Stimulated activated CD4-positive, alpha-beta T cell treated with anti-CD3 and anti-CD28 coated beads, Interleukin-12 subunit alpha, Interleukin-12 subunit beta, amount 100 ng/mL, for 24 hours (primary cell): ENCODE measurements at places on chromosomes 2 and 18.

- no peak for DNase-seq
Observed at GRCh38 chr18:9796011-9796410, 87.9 kb downstream of the RAB31 start.

GRCh38 chr18:75802681-75803080 lies 375.2 kb upstream of the SMIM21 start:
- DNase-seq = no peak

- no peak for DNase-seq
Observed at GRCh38 chr18:25298853-25299274, 53.1 kb downstream of the ZNF521 start.

DNA sequence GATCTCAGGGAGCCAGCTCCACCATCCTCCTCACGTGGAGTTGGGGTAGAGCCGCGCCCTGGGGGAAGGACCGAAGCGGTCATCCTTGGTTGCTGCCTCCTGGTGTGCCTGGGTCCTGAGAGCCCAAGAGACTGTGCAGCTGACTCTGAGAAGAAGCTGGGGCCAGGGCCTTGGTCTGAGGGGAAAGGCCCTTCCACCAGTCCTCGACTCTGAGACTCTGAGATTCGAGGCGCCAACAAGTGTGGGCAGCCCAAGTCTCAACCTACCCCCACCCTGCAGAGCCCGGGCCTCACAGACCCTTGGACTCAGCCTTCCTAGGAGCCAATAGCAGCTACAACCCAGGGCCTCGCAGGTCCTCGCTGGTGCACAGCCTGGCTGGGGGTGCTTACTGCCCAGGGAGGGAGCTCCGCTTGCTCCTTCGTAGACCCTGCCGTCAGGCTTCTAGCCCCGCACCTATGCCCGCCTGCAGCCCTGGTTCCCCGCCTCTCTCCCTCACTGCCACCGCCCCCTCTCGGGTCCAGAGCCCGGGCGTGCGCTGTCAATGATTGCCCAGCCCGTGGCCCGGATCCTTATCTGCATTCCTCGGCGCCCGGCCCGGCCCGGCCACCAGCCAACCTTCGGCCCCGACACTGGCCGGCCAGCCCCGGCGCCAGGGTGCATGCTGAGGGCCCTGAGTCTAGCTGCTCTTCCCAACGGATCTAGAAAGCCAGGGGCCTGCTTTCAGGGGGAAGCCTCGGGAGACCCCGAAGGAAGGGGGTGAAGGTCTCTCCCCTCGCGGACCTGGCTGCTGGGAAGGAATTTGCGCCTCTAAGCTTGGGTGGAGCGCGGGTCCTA lies 2.0 kb downstream of the IHH start:
- DNase-seq = no peak

DNA sequence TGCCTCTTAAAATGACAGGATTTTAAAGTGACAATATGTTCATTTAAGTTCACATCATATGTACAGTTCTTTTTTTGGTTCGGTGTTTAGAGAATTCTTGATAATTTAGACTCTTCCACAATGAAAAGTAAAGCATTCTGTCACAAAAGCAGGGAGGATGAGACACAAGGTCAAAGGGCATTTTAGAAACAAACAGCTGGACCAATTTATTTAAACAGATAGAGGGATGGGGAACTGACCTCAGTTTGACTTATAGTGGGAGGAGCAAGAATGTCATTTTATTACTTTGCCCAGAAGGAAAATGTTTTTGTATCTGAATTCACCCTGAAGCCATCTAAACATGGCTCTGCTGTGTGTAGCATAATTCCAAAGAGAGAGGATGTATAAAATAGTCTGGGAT lies 128.5 kb downstream of the MEIS1 start:
- DNase-seq = no peak

- no peak for DNase-seq
Observed at GRCh38 chr18:26386441-26386840, 160.2 kb downstream of the TAF4B start.

DNA sequence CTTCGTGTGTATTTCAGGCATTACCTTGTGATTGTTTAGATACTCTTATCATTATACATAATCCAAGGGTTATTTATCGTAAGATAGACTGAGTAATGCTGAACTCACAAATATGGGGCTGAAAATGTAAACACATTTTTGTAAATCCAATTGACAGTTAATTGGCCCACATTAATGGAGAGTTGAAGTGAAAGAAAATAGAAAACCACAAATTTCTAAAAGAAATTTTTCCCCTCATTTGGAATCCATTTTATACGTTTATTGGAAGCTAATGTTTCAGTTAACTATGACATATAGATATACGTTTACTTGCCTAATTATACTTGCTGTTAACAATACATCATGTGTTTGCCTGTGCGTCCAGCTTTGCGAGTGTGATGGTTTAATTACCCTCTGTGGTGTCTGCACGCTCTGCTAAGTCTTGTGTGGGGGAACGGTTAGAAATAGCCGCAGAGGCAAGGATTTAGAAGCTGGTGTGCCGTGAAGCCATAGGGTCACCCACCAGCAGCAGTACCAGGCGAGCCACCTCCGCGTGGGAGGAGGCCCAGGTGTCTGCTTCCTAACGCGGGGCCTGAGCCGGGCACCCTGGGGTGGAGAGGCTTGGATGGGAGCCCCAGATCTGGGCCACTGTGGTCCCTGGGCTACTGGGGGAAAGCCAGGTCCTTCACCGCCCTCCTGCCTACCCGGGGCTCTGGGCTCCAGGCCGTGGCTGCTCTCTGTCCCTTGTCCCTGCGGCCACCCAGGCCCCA lies 38.0 kb downstream of the TSHZ1 start:
- DNase-seq = no peak

DNA sequence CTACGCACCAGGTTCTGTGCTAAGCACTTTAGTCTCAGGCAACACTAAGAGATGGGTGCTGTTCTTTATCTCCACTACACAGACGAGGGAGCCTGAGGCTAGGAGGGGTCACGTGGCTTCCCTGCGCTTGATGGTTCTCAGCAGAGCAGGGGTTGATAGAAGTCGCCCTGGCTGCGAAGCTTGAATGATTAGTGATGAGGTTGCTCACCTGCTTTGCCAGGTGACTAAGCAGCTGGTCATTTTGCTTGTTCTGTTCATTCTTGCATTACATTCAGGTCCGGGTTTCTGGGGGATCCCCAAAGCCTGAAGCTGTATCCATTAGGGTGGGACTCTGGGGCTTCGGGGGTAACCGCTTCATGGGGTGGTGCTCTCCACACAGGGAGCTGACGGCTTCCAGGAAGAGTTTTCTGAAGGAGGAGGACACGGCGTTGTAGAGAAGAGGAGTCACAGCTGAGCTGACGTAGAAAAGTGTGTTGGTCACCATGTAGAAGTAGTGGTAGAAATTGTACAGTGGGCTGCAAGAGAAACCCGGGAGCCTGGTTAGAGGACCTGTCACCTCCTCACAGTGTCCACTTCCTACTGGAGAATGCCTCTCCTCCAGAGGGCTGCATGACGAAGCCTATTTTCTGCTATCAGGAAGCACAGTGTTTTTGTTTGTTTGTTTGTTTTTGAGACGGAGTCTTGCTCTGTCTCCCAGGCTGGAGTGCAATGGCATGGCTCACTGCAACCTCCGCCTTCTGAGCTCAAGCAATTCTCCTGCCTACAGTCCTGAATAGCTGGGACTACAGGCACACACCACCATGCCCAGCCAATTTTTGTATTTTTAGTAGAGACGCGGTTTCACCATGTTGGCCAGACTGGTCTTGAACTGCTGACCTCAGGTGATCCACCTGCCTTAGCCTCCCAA lies 11.5 kb downstream of the NTSR2 start:
- DNase-seq = no peak
